Osteocyte (in vitro differentiated cells): ENCODE measurements at places on chromosomes 6 and 20. TPM values are rescaled to one million over a fixed set of nuclear protein-coding genes. Genes with fewer than 3 reads are reported as not detected.

DNA sequence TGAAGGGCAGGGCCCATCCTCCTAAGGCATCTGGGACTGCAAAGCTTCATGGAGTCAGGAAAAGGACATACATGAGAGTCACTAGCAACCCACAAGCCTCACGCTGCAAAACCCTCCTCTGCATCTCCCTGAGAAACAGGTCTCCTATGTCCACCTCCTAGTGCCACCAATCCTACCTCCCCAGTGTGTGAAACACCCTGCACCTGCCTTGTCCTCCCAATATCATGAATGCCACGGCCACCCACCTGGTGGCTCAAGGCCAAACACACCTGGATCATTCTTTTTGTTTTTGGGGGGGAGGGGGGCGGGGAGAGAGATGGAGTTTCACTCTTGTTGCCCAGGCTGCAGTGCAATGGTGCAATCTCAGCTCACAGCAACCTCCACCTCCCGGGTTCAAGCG is 90.5 kb downstream of the ZMYND8 start:
- peak overlapping the region; percentile 63 for H3K27ac ChIP-seq
- H3K27me3 ChIP-seq, result no peaks in the 10 kb centered on the region
- no peak for DNase-seq
- H3K4me1 ChIP-seq, result peaks cover 23% of the 10 kb centered on the region
- no peak overlapping the region for H3K4me3 ChIP-seq

GRCh38 chr6:33576668-33577067 is 3.4 kb downstream of the BAK1 start:
- H3K27me3 ChIP-seq, result no peaks in the 10 kb centered on the region
- no peak overlapping the region for H3K4me3 ChIP-seq
- peaks cover 13% of the 10 kb centered on the region for H3K36me3 ChIP-seq
- no peak overlapping the region for H3K27ac ChIP-seq
- no peak for DNase-seq

DNA sequence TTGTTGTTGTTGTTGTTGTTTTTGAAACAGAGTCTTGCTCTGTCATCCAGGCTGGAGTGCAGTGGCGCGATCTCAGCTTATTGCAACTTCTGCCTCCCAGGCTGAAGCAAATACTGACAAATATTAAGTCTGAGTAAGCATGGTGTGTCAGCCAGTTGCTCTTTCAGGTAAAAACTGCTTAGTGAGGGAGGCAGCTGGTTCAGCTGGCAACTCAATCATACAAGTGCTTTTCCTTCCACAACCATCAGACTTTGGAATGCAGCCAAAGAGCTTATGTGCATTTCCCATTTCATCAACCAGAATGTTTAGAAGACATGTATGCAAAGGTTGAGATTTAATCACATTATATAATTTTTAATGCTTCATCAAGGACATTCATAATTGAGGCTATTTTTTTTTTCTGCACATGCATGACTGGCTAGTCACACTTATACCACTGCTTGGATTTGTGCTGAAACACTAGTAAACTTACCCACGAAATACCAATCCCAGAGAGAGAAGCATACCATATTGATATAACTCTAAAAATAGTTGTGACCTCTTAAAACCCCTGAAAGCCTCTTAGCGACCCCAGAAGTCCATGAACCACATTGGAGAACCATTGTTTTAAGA is 56.0 kb downstream of the CLIC5 start:
- H3K4me3 ChIP-seq, result no peak overlapping the region
- peaks cover 15% of the 10 kb centered on the region for H3K27me3 ChIP-seq
- no peak overlapping the region for H3K27ac ChIP-seq
- H3K4me1 ChIP-seq, result peaks cover 5% of the 10 kb centered on the region
- H3K36me3 ChIP-seq, result no peaks in the 10 kb centered on the region
- DNase-seq, result no peak

GRCh38 chr20:50318710-50319109 is 128.1 kb downstream of the CEBPB start:
- no peak for DNase-seq
- no peaks in the 10 kb centered on the region for H3K36me3 ChIP-seq
- no peak overlapping the region for H3K4me3 ChIP-seq
- H3K27ac ChIP-seq, result no peak overlapping the region

DNA sequence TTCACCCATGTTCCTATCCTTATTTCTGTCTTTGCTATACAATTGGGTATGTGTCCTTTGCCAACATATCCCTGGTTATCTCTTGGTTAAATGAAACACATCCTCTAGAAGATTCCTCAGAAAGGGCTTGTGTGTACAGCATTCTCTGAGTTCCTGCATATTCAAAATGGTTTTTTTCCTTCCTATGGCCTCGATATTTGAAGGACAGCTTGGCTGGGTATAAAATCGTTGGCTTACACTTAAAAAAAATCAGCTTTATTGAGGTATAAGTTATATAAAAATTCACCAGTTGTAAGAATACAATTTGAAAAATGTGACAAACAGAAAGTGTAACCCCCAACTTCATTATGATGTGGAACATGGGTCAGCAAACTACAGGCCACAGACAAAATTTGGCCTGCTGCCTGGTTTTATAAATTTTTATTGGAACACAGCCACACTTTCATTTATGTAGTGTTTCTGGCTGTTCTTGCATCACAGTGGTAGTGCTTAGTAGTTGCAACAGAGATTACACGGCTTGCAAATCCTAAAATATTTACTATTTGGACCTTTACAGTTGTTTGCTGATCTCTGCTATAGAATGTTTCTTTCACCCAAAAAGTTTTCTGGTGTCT is 16.7 kb downstream of the PCMT1 start:
- peaks cover 24% of the 10 kb centered on the region for H3K4me1 ChIP-seq
- H3K4me3 ChIP-seq, result peak overlapping the region; percentile 29
- H3K27ac ChIP-seq, result peak overlapping the region; percentile 83
- peaks cover 23% of the 10 kb centered on the region for H3K36me3 ChIP-seq
- H3K27me3 ChIP-seq, result no peaks in the 10 kb centered on the region

DNA sequence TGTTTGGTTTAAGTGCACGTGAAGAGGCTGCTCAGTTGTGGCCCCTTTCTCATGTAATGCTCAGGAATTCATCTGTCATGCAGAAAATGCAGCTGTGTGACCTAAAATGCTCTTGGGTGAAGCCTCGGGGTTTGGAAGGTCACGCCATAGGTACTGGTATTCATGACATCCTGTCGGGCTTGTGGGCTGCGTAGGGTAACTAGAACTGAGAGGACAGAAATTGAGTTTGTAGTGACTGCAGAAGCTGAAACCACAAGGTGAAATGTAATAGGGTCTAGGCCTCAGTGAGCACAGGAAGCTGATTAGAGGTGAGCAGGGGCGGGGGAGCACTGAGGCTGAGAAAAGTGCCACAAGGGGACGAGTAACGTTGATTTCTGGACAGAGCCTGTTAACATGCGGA is 128.8 kb downstream of the SOBP start:
- DNase-seq, result no peak
- H3K27me3 ChIP-seq, result no peaks in the 10 kb centered on the region
- H3K4me1 ChIP-seq, result peaks cover 9% of the 10 kb centered on the region
- no peak overlapping the region for H3K4me3 ChIP-seq
- no peaks in the 10 kb centered on the region for H3K36me3 ChIP-seq

- no peak for DNase-seq
- H3K4me3 ChIP-seq, result no peak overlapping the region
- peaks cover 15% of the 10 kb centered on the region for H3K4me1 ChIP-seq
- H3K36me3 ChIP-seq, result no peaks in the 10 kb centered on the region
Measured at GRCh38 chr6:145044641-145045246, 690.6 kb downstream of the EPM2A start.

- no peak overlapping the region for H3K27ac ChIP-seq
- peaks cover 12% of the 10 kb centered on the region for H3K27me3 ChIP-seq
- DNase-seq, result no peak
- H3K4me3 ChIP-seq, result no peak overlapping the region
Measured at GRCh38 chr6:33172688-33173534, 19.4 kb downstream of the COL11A2 start.

- no peak overlapping the region for H3K4me3 ChIP-seq
- no peak for DNase-seq
- no peaks in the 10 kb centered on the region for H3K4me1 ChIP-seq
- no peaks in the 10 kb centered on the region for H3K36me3 ChIP-seq
- H3K27ac ChIP-seq, result no peak overlapping the region
Measured at GRCh38 chr20:17202030-17202429, 24.8 kb upstream of the PCSK2 start.

DNA sequence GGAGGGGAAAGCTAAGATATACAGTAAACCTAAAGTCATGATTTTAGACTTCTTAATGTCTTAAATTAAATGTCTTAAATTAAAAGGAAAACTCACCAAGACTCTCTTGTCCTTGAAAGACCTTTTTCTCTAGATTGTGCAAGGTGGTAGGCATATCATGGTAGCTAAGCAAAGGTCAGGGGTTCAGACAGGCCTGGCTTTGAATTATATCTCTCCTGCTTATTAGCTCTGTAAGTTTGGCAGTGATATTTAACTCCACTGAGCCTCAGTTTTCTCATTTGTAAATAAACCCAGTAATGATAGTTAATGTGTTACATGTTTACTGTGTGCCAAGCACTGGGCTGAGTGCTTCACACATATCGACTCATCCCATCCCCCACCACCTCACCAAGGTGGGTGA is 203.3 kb downstream of the SLC24A3 start:
- DNase-seq, result no peak
- no peaks in the 10 kb centered on the region for H3K36me3 ChIP-seq
- no peak overlapping the region for H3K27ac ChIP-seq

DNA sequence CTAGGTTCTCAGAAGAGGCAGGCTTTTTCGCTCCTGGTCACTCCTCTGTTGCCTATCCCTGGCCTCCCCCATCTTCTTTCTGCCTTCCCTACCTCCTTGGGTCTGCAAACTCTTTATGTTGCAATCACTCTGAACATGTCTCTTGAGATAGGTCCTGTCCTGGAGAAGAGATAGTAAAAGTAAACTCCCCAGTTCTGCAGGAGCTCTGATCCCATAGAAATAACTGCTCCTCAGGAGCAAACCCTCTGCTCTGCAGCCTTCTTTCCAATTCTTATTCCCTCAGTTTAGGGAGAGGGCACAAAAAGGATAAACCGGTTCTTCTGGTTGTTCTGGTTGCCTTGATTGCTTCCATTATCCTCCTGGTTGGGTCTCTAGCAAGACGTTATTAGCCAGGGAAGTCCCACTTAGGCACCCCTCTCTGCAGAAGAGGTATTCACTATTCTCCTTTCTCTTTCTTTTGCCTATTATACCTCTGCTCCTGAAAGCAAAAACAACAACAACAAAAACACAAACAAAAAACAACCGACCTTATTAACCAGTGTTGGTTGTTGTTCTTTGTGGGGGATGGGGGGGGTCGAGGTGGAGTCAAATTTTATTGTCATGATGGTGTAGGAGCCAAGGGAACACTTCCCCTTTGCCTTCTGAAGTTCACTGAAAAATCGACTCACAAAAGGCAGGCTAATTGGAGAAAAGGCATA is 973 bp downstream of the TRIM38 start:
- H3K4me3 ChIP-seq, result peak overlapping the region; percentile 68
- peaks cover 44% of the 10 kb centered on the region for H3K4me1 ChIP-seq
- H3K36me3 ChIP-seq, result peaks cover 23% of the 10 kb centered on the region
- no peaks in the 10 kb centered on the region for H3K27me3 ChIP-seq
- peak overlapping the region; percentile 70 for H3K27ac ChIP-seq

DNA sequence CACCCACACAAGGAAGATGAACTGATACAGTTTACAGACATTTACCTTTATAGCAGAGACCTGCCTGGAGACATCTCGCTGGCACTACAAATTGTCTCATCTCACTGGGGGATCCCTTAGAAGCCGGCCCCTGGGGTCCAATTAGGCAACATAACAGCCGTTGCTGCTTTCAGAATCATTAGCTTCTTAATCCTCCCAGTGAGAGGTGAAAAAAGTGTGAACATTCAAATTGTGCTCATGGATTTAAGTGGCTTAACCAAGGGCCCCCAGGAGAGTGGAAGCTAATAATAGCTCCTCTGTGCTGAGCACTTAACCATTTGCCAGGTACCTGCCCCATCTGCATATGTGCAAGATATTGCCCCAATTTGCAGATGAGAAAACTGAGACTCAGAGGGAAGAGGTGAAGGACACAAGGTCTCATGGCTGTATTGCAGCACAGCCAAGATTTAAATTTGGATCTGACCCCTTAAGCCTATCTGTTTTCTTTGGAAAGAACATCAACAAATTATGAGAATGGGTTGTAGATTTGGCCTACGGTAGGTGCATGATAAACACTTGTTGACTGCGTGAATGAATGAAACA is 101.0 kb downstream of the EYA2 start:
- H3K4me3 ChIP-seq, result no peak overlapping the region
- DNase-seq, result no peak
- no peaks in the 10 kb centered on the region for H3K4me1 ChIP-seq
- no peak overlapping the region for H3K27ac ChIP-seq

- no peak for DNase-seq
- no peak overlapping the region for H3K4me3 ChIP-seq
- no peak overlapping the region for H3K27ac ChIP-seq
- H3K36me3 ChIP-seq, result peaks cover 7% of the 10 kb centered on the region
- H3K4me1 ChIP-seq, result peaks cover 28% of the 10 kb centered on the region
Measured at GRCh38 chr6:41972826-41973225, 31.2 kb upstream of the CCND3 start.

- H3K4me3 ChIP-seq, result no peak overlapping the region
- no peaks in the 10 kb centered on the region for H3K27me3 ChIP-seq
- peak overlapping the region; percentile 77 for H3K27ac ChIP-seq
- DNase-seq, result no peak
- peaks cover 54% of the 10 kb centered on the region for H3K4me1 ChIP-seq
- H3K36me3 ChIP-seq, result peaks cover 70% of the 10 kb centered on the region
Measured at GRCh38 chr6:3732345-3733141, 19.0 kb downstream of the PXDC1 start.

GRCh38 chr6:159302594-159302992 is 133.4 kb downstream of the FNDC1 start:
- H3K4me3 ChIP-seq, result no peak overlapping the region
- H3K27ac ChIP-seq, result no peak overlapping the region
- no peaks in the 10 kb centered on the region for H3K36me3 ChIP-seq
- no peaks in the 10 kb centered on the region for H3K4me1 ChIP-seq

GRCh38 chr6:19921786-19922185 is 84.6 kb downstream of the ID4 start:
- no peak for DNase-seq
- H3K4me3 ChIP-seq, result no peak overlapping the region
- no peaks in the 10 kb centered on the region for H3K27me3 ChIP-seq
- H3K4me1 ChIP-seq, result no peaks in the 10 kb centered on the region

DNA sequence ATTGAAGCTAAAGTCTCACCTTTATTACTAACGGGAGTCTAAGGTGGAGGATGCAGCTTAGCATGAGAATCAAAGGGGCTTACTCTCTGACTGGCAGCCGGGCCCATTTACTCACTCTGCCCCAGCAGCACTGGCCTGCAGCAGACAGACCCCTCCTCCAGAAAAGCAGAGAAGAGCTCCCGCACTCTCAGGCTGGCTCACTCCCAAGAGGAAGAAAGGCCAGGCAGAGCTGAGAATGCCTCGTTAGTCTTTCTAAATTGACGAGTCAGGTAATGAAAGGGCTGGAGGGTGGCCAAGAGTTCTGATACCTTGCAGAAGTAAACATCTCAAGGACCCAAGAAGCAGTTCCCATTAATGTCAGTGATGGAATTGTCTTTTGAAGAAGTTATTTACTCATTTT is 44.5 kb upstream of the IL20RA start:
- no peak for DNase-seq
- H3K27ac ChIP-seq, result no peak overlapping the region
- H3K27me3 ChIP-seq, result peaks cover 40% of the 10 kb centered on the region
- peaks cover 2% of the 10 kb centered on the region for H3K4me1 ChIP-seq
- no peak overlapping the region for H3K4me3 ChIP-seq

GRCh38 chr6:47789553-47789952 is 7.7 kb downstream of the OPN5 start:
- no peak overlapping the region for H3K27ac ChIP-seq
- H3K4me1 ChIP-seq, result peaks cover 7% of the 10 kb centered on the region
- H3K27me3 ChIP-seq, result peaks cover 54% of the 10 kb centered on the region
- H3K36me3 ChIP-seq, result no peaks in the 10 kb centered on the region
- no peak for DNase-seq

Gene TPX2
- 22.6 and 25.5 TPM in 2 replicates for total RNA-seq

Gene MCHR2
- total RNA-seq, result not detected in 2 replicates

Gene GNAS
- total RNA-seq, result 1,150 and 1,173 TPM in 2 replicates

Gene PGC
- not detected in 2 replicates for total RNA-seq

Gene FAM209B
- total RNA-seq, result 0.55 TPM in 1 of 2 replicates, not detected in the other

Gene SLC17A2
- total RNA-seq, result not detected in 2 replicates

Gene SYCP2
- 1.7 and 2.1 TPM in 2 replicates for total RNA-seq

Gene APOBEC2
- total RNA-seq, result not detected in 2 replicates

Gene EPB41L1
- total RNA-seq, result 31.4 and 36.9 TPM in 2 replicates
